ENCODE measurements at places on chromosomes 4 and X. TPM values are rescaled to one million over a fixed set of nuclear protein-coding genes. Genes with fewer than 3 reads are reported as not detected.

Gene HTR2C
- 27.9 TPM for total RNA-seq

Gene TMPRSS11B
- total RNA-seq = not detected

Gene PRKX
- total RNA-seq = 14.1 TPM

Gene F8A2
- not detected for total RNA-seq

Gene ATOH1
- total RNA-seq = not detected

Gene GK
- total RNA-seq = 14.8 TPM

All from diencephalon (tissue), 1 donor.